ENCODE measurements at places on chromosomes 4 and X.

- DNase-seq = peak; percentile 29
Measured at GRCh38 chr4:123064390-123064789, 142.0 kb upstream of the NUDT6 start.

GRCh38 chr4:139419388-139419914, 34.5 kb upstream of the RAB33B start:
- peak; percentile 17 for DNase-seq

- DNase-seq = peak; percentile 58
Measured at GRCh38 chr4:142265536-142265935, 580.6 kb downstream of the INPP4B start.

DNA sequence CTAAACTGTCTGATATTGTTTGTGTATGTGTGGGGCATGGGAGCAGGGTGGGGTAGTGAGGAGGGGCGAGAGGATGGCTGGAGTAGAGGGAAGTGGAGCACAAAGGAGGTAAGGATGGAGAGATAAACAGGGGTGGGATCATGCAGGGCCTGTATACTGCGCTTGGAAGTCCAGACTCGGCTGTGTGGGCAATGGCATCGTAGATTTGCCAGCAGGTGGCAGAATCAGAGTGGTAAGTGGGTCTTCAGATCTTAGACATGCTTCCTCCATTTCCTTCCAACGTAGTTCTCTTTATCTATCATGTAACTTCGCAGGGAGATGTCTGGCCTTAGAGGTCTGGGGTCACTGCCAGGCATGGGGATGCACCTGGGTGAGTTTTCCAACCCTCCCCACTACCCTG, 155.5 kb downstream of the PDGFRA start:
- peak; percentile 52 for DNase-seq

- no peak for DNase-seq
Measured at GRCh38 chr4:45876235-45876890, 247.5 kb downstream of the GABRG1 start.

- DNase-seq = peak; percentile 30
Measured at GRCh38 chrX:9525511-9526248, 60.8 kb downstream of the TBL1X start.

- DNase-seq = no peak
Measured at GRCh38 chr4:125303058-125303457, 11.7 kb upstream of the FAT4 start.

DNA sequence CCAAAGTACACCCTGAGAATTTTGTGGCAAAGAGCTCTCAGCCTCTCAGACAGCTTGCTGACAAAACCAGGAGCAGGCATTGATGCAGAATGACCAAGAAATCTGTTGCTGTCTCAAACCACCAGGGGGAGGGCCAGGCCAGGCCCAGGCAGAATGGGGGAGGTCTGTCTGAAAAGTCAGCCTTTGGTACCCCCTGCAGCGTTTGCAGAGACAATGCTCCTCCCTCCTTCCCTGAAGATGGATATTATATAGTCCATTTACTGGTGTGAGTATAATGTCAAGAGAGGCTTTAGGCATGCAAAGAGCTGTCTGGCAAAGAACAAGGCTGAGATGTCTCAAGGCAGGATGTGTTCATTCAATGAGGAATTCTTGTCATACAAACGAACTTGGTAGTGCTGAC, 52.9 kb upstream of the TRPC5OS start:
- DNase-seq = peak; percentile 51

- no peak for DNase-seq
Measured at GRCh38 chr4:6277139-6277802, 7.6 kb downstream of the WFS1 start.

- no peak for DNase-seq
Measured at GRCh38 chr4:17968721-17969120, 52.8 kb downstream of the LCORL start.

- no peak for DNase-seq
Measured at GRCh38 chrX:34873500-34874225, 68.9 kb upstream of the FAM47B start.

- no peak for DNase-seq
Measured at GRCh38 chrX:39491548-39492297, 606.0 kb downstream of the BCOR start.

- DNase-seq = no peak
Measured at GRCh38 chrX:11750046-11750445, 8.0 kb upstream of the MSL3 start.

GRCh38 chr4:56611501-56611900, 69.6 kb downstream of the HOPX start:
- peak; percentile 78 for DNase-seq

DNA sequence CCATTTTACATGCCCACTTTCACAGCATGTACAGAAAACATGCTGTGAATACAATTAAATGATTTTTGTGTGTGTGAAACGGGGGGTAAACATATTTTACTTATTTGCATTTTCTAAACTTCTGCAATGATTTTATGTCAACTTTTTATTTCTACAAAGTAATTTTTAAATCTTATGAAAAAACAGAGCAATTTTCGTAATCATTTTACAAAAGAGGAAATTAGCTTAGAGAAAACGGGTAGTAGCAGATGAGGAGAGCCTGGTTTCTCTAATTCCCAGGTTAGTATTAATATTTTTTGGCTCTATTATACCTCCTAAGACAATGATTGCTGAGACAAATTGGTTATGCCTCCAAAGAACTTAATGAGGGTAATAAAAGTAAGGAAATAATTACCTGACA, 3.2 kb downstream of the TKTL2 start:
- DNase-seq = no peak

GRCh38 chrX:15546745-15547144, 46.1 kb downstream of the BMX start:
- DNase-seq = no peak

DNA sequence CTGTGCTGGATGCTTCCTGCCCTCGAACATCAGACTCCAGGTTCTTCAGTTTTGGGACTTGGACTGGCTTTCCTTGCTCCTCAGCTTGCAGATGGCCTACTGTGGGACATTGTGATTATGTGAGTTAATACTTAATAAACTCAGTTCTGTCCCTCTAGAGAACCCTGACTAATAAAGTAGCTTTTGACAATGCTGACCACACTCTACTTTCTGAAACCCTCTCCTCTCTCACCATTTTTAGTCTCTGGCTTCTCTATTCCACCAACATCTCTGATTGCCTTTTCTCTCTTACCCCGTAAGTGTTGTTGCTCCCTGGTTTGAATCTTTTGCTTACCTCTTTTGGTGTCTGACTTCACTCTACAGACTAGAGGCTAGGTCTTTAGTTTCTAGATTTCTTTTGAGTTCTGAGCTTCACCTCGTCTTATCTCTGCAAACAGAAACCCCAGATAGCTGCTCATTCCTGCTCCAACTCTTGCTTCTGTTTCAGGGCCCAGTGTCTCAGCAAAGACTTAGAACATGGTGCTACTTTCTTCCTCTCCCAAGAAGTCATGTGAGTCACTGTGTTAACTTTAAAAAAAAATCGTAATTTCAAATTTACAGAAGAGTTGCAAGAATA, 11.4 kb downstream of the TMSB4X start:
- DNase-seq = no peak

GRCh38 chr4:24991015-24991414, 39.7 kb downstream of the LGI2 start:
- DNase-seq = peak; percentile 67

DNA sequence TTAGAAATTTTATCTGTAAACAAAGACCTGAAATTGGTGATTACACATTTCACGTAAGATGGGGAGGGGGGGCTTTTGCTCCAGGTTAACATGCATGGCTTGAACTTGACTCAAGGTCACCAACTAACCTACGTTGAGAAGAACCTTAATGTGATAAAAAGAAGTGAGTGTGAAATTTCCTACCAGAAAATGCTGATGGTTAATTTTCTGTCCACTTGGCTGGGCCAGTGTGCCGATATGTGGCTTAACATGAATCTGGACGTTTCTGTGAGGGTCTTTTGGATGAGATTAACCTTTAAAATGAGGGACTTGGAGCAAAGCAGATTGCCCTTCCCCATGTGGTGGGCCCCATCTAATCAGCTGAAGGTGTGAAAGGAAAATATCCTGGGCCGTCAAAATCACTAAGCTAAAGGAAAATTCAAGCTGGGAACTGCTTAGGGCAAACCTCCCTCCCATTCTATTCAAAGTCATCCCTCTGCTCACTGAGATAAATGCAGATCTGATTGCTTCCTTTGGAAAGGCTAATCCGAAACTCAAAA, 107.3 kb upstream of the ENPP6 start:
- no peak for DNase-seq

- DNase-seq = no peak
Measured at GRCh38 chr4:71595576-71596108, 188.2 kb downstream of the GC start.

All from astrocyte of the hippocampus (primary cell).